ENCODE measurements at places on chromosomes 1 and 21.

- no peak for DNase-seq
Measured at GRCh38 chr1:22789356-22789994, 78.8 kb downstream of the EPHB2 start.

- DNase-seq, result no peak
Measured at GRCh38 chr1:39003794-39004193, 12.7 kb downstream of the AKIRIN1 start.

DNA sequence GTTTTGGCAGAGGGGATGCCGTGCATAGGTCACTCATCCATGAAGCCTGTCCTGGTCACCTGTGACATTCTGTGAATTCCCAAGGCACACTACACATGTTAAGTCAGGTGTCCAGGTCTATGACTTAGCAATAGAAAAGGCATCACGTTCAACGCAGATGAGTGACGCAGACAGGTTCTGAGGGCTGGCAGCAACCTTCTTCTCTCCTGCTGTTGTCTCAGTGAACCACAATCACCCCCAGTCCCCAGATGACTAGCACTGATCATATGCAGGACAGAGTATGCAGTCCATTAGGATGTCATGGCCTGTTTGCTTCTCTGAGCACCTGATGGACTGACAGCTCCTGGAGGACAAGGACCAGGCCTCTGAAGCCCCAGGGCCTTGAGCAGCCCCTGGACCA, 157.8 kb upstream of the KAZN start:
- no peak for DNase-seq

GRCh38 chr1:212587016-212587887, 21.3 kb upstream of the ATF3 start:
- DNase-seq, result no peak

- no peak for DNase-seq
Measured at GRCh38 chr1:154533952-154534844, 24.3 kb downstream of the UBE2Q1 start.

GRCh38 chr21:28580585-28580984, 412.1 kb downstream of the LTN1 start:
- DNase-seq, result no peak

DNA sequence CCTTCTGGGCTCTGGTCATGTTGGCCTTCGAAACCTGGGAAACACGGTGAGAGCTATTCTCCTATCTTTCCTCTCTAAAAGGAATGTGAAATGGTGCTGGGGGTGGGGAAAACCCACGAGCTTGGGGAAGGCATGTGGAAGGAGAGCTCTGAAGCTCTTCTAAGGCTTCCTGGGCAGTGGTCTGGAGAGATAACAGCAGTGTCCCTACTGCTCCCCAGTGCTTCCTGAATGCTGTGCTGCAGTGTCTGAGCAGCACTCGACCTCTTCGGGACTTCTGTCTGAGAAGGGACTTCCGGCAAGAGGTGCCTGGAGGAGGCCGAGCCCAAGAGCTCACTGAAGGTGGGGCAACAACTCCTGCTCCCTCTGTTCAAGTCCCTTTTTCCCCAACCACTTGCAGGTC, 2.8 kb downstream of the USP21 start:
- no peak for DNase-seq

GRCh38 chr21:15289896-15290841, 225.4 kb upstream of the NRIP1 start:
- DNase-seq, result no peak
